ENCODE measurements at places on chromosomes 7 and 10. TPM values are rescaled to one million over a fixed set of nuclear protein-coding genes. Genes with fewer than 3 reads are reported as not detected.

GRCh38 chr7:44738051-44738723 lies 10.5 kb upstream of the ZMIZ2 start:
- H3K27me3 ChIP-seq: no peaks in the 10 kb centered on the region
- no peak for DNase-seq
- peaks cover 23% of the 10 kb centered on the region for H3K4me1 ChIP-seq
- H3K4me3 ChIP-seq: no peak overlapping the region

- DNase-seq: no peak
- no peaks in the 10 kb centered on the region for H3K36me3 ChIP-seq
- H3K4me1 ChIP-seq: no peaks in the 10 kb centered on the region
- peaks cover 7% of the 10 kb centered on the region for H3K27me3 ChIP-seq
- H3K4me3 ChIP-seq: no peak overlapping the region
Measured at GRCh38 chr7:120738816-120739215, 119.1 kb downstream of the TSPAN12 start.

DNA sequence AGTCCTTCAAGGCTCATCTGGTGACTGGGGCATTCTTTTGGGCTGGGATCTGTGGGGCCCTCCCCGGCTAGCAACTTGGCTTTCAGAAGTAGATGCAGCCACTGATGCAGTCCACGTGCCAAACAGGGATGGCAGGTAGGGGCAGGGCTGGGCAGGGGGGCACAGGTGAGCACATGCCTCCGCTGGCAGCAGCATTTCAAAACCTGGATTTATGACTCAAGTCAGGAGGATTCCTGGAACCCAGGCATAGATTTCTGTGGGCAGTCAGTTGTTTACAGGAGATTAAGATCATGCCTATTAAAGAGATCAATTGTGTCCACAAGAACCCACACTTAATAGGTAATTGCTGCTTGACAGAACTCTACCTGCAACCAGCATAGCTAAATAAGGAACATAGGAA lies 839 bp upstream of the HABP2 start:
- H3K4me1 ChIP-seq: no peaks in the 10 kb centered on the region
- H3K27ac ChIP-seq: no peak overlapping the region
- DNase-seq: no peak
- H3K27me3 ChIP-seq: peaks cover 16% of the 10 kb centered on the region

DNA sequence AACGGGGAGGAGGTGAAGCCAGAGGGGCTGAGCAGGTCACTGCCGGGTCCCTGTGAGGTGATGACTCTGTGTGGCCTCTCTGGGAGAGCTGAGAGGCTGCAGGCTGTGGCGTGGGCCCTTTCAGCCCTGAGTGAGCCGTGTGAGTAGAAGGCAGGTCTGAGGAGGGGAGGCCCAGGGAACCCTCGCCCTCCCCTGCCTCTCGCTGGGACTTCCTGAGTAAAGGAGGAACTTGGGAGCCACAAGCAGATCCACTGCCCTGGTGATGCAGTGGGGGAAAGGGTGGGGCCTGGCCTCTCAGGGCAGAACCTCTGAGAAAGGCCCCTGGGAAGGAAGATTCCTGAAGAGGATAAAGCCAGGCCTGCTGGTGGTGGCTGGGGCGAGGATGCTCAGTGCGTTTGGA lies 22.8 kb downstream of the EEPD1 start:
- H3K27ac ChIP-seq: no peak overlapping the region
- no peaks in the 10 kb centered on the region for H3K36me3 ChIP-seq
- no peaks in the 10 kb centered on the region for H3K27me3 ChIP-seq
- no peak for DNase-seq
- H3K4me1 ChIP-seq: peaks cover 9% of the 10 kb centered on the region
- no peak overlapping the region for H3K4me3 ChIP-seq

DNA sequence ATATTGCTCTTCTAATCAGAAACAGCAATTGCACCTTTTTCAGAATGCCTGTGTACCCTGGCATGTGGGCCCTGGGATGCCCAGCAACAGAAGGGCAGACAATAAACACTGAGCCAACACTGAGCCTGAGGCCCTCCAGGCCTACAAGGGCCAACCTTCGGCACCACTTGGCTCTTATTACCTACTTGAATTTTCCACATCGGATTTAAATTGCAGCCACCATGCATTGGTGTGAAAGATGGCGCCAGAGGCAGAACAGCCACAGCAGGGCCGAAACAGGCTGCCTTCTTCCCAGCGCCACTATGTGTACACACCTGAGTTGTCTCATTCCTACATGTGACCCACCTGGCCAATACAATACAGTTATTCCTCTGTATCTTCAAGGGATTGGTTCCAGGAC lies 51.4 kb upstream of the EZH2 start:
- no peaks in the 10 kb centered on the region for H3K27me3 ChIP-seq
- no peak overlapping the region for H3K4me3 ChIP-seq
- no peak for DNase-seq
- H3K36me3 ChIP-seq: no peaks in the 10 kb centered on the region
- no peak overlapping the region for H3K27ac ChIP-seq

MALRD1 gene
- total RNA-seq: not detected

UPK3B gene
- total RNA-seq: 1.6 TPM

GLCCI1 gene
- 8.6 TPM for total RNA-seq

REPIN1 gene
- total RNA-seq: 56.9 TPM

Data from activated CD4-positive, alpha-beta memory T cell treated with anti-CD3 and anti-CD28 coated beads for 36 hours (primary cell).